ENCODE measurements at places on chromosomes 6 and 20.

GRCh38 chr6:151081656-151082055 lies 158.1 kb upstream of the AKAP12 start:
- no peak for DNase-seq

- DNase-seq: no peak
Observed at GRCh38 chr6:158608221-158608620, 36.3 kb downstream of the DYNLT1 start.

GRCh38 chr6:106823732-106824351 lies 150.7 kb downstream of the CD24 start:
- DNase-seq: no peak

DNA sequence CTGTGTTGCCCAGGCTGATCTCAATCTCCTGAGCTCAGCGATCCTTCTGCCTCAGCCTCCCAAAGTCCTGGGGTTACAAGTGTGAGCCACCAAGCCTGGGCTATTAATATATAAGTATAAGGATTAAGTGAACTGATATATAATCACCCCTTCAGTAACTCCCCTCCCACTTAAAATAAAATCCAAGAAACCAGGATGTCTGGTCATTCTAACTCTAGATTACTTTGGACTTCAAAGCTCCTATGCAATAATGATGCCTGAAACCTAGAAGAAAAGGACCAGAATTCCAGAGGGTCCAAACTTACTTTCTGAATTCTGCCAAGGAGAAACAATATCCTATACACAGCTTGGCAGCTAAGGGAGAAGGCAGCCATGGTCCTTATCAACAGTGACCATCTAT lies 206.8 kb upstream of the ZNF217 start:
- DNase-seq: no peak

DNA sequence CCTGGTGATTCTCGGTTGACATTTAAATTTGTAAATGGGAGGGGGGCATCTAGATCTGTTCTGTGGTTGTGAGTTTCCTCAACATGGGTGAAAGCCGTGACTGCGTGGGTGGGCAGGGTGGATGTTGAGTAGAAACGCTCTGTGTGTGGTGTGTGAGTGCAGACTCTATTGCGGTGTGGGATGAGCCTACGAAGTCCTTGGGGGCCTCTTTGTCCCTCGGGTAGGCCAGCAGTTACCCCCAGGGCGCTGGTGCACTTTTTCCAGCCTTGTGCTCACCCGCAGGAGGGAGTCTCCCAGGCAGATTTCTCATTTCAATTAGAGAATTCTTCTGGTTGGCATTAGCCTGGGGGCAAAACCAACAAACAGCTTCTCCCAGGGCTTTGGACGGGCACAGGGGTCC lies 10.6 kb downstream of the TOX2 start:
- DNase-seq: peak; percentile 83

All from activated effector memory CD4-positive, alpha-beta T cell treated with anti-CD3 and anti-CD28 coated beads, Interleukin-2, amount 50 U/mL, for 16 hours (primary cell).